A172 (cell line): ENCODE measurements at places on chromosomes 3 and 15. TPM values are rescaled to one million over a fixed set of nuclear protein-coding genes. Genes with fewer than 3 reads are reported as not detected.

- no peak for DNase-seq
Measured at GRCh38 chr15:27731776-27732175, 367.3 kb downstream of the OCA2 start.

- no peak for DNase-seq
Measured at GRCh38 chr3:27426926-27427325, 57.3 kb downstream of the SLC4A7 start.

GRCh38 chr3:174859756-174860155 is 622 bp downstream of the NAALADL2 start:
- DNase-seq: no peak

- DNase-seq: peak; percentile 65
Measured at GRCh38 chr15:64930778-64931371, 19.2 kb downstream of the ANKDD1A start.

- DNase-seq: no peak
Measured at GRCh38 chr3:47418167-47419082, 37.6 kb downstream of the PTPN23 start.

DNA sequence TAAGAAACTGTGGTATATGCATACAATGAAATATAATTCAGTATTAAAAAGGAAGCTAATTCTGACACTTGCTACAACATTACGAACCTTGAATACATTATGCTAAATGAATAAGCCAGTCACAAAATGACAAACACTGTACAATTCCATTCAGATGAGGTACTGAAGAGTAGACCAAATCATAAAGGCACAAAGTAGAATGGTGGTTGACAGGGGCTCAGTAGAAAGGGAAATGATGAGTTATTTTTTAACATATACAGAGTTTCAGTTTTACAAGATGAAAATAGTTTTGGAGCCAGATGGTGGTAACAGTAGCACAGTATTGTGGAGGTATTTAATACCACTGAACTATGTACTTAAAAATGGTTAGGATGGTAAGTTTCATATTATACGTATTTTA is 254.6 kb upstream of the RBMS3 start:
- DNase-seq: no peak

DNA sequence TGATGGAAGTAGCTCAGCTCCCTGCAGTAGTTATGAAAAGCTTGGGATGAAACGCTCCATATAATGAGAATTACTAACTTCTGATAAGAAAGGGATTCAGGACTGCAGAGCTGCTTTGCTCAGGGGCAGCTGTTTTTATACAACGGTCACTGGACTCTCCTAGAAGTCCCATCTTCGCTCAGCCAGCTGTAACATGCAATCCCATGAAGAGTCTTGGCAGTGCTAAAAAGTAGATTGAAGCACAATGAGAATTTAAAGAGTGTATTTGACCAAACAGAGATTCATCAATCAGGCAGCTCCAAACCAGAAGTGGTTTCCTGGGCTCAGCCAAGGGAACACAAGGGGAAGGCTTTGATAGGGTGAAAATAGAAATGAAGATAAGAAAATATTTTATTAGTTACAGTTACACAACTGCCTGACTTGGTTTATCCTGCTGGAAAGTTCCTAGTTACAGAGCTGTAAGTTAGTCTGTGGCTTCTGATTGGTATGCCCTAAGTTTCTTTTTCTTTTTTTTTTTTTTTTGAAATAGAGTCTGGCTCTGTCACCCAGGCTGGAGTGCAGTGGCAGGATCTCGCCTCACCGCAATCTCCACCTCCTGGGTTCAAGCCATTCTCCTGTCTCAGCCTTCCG is 24.1 kb downstream of the SIDT1 start:
- no peak for DNase-seq

DNA sequence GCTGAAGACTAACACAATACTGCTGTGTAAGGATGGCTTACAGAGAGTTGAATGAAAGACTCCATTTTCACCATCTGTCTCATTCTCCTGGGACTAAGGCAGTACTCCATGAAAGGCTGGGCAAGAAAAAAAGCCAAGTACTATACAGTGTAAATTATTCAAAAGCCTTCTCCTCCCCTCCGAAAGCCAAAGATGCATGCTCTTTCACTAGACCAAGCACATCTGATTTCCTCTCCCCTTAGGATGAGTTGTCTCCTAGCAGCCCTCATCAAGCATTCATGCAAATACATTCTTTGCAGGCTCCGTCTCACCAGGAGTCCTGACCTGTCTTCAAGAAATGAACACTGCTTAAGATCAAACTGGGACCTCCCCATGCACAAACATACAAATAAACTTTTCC is 133.5 kb upstream of the THBS1 start:
- DNase-seq: no peak

DNA sequence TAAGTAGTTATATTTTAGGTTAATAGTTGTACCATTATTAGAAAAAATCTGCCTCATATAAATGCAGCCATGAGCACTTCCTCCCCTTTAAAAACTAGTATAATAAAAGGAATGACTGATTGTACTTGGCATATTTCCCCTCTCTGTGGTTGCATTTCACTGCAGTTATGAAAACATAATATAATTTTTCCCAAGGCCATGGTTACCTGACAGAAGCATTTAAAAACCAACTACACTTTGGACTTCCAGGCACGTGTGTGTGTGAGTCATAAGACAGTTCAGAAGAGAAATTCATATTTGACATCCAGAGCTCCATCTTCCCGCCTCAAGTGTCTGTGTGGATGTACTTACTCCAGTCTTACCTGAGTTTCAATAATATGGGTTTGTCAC is 828.2 kb upstream of the CFAP20DC start:
- DNase-seq: peak; percentile 1

GRCh38 chr15:22786868-22787698 is 639 bp downstream of the NIPA1 start:
- DNase-seq: no peak

DNA sequence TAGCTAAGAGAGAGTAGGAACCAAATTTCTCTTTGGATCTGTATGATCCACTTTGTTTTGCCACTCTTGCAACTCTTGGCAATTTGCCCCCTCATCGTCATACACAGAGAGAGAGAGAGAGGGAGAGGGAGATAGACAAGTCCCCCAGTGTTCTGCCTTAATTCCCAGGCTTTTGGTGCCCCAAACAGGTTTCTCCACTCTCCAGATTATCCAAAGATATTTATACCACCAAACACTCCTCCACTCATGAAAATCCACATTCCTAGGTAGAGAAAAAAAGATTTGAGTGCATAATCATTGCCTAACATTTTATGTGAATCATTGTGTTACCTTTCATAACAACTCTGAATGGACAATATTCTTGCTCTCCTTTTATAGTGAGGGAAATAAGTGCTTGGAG is 15.3 kb downstream of the ACP3 start:
- no peak for DNase-seq

- no peak for DNase-seq
Measured at GRCh38 chr3:33975463-33975862, 177.0 kb downstream of the PDCD6IP start.

DNA sequence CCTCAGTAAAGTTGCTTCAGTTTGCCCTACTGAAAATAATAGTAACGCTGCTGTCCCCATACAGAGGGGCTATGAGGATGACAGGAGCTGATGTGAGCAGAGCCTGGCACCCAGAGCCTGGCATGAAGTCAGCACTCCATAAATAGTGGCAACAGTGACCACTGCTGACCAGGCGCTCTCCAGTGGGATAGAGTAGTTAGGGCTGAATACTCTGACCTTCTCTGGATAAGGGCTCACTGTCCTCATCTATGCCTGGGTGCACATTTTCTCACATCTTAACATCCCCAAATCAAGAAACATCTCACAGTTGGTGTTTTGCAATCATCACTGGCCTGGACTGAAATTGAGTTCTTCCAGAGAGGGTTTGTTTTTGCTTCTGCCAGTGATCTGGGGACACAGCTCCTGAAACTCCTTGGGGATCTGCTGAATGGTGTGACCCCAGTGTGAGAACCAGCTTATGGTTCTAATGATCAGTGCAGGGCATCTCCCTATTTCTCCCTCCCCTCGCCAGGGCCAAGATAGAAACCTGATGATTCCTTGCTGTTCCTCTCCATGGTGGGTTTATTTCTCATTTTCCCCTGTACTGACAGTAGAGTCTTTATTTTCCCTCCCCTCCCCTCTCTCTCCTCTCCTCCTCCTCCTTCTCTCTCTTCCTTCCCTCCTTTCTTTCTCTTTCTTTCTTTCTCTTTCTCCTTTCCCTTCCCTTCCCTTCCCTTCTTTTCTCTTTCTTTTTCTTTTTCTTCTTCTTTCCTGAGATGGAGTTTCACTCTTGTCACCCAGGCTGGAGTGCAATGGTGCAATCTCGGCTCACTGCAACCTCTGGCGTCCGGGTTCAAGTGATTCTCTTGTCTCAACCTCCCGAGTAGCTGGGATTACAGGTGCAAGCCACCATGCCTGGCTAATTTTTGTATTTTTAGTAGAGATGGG is 3.5 kb upstream of the PCSK6 start:
- DNase-seq: no peak

- no peak for DNase-seq
Measured at GRCh38 chr3:85481411-85482212, 522.8 kb downstream of the CADM2 start.

- DNase-seq: no peak
Measured at GRCh38 chr3:98763076-98763475, at the start of gene ST3GAL6. TSS of gene ST3GAL6 (plus strand) at chr3:98763340. CDS start at chr3:98768441, 5,101 bp downstream.

DNA sequence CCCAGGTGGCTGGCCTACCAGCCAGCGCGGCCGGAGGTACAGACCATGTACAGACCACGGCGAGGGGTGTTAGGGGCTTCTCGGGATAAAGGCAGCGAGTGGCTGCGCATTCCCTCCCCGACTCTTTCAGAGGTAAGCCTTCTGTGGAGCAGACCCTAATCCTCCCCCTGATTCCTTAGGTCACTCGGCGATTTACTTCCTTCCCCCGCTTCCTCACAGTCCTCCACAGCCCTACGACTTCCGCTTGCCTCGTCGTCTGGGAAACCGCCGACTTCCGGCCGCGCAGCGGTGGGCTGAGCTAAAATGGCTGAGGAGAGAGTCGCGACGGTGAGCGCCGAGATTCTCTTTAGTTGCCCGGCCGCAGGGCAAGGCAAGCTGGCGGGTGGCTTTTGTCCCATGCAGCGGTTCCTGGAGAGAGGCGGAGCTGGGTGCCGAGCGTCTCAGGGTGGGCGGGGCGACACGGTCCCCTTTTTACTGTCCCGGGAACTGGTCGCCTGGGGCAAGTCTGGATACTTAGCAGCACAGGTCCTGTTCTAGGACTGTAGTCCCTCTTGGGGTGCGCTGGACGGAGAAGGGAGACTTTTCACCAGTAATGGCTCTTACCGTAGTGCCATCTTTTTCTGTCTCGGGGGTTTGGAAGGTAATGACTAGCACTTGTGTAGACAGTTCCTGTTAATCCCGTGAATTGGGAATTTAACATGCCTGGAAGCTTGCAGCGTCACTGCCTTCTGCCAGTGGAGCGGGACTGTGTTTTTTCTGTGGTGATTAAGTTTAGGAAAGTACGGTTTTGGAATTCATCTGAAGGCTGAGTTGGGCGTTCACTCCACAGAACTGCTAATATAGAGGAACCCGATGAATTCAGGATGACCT is at the start of the genes BBS4 and HIGD2B:
TSS of gene BBS4 (plus strand) at position 283 of the 870 bp plus-strand sequence. CDS start at position 304, 21 bp downstream.
TSS of gene HIGD2B (minus strand) at position 258 of the 870 bp plus-strand sequence. CDS start 9,808 bp downstream, outside the sequence.
- DNase-seq: peak; percentile 79

TICRR gene
- 6.4 and 7.0 TPM in 2 replicates for total RNA-seq

WNT5A gene
- total RNA-seq: 10.1 and 15.6 TPM in 2 replicates

ALDH1A2 gene
- not detected in 2 replicates for total RNA-seq

DGKG gene
- 10.1 and 12.0 TPM in 2 replicates for total RNA-seq

CPLX3 gene
- not detected in 2 replicates for total RNA-seq

NDN gene
- not detected in 2 replicates for total RNA-seq

CLDN1 gene
- total RNA-seq: 2.8 and 3.6 TPM in 2 replicates

ARGFX gene
- not detected in 2 replicates for total RNA-seq

RTP4 gene
- total RNA-seq: 0.19 and 0.78 TPM in 2 replicates
